RWPE2 (cell line): ENCODE measurements at places on chromosomes 11 and 22.

DNA sequence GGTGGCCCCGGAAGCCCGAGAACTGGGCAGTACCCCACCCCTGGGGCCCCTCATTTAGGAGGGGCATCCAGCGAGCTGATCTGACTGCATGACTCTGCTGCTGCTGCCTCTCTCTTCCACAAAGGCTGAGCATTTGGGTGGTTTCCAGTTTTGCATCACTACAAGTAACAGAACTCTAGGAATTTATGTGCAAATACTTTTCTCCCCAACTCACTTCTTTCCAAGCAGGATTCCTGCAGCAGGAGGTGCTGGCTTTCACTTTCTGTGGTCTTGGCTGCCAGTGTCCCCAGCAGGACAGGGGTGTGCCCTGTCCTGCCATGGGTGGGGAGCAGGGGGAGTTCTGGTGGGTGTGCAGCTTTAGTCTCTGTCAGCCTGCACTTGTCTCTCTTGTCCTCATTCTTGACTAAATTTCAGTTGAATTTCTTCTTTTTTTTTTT is 21.2 kb downstream of the UPB1 start:
- no peak for DNase-seq

DNA sequence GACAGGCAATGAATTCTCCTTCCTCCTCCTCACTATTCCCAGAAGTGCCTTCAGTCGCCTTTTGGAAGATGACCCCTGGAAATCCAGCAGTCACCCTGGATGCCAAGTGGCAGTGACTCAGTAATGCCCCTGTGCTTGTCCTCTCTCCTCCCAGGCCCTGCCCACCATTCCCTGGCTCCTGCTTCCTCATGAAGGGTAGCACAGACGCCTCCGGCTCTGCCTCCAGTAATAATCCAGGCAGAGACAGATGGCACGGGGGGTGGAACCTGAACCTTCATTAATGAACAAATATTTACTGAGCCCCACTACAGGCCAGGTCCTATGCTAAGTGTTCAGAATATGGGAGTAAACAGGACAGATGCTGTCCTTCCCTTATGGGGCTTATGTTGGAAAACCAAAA is 23.2 kb downstream of the SYT13 start:
- no peak for DNase-seq

- no peak for DNase-seq
These were observed 23.6 kb downstream of the NPAT start for GRCh38 chr11:108198833-108199232.

DNA sequence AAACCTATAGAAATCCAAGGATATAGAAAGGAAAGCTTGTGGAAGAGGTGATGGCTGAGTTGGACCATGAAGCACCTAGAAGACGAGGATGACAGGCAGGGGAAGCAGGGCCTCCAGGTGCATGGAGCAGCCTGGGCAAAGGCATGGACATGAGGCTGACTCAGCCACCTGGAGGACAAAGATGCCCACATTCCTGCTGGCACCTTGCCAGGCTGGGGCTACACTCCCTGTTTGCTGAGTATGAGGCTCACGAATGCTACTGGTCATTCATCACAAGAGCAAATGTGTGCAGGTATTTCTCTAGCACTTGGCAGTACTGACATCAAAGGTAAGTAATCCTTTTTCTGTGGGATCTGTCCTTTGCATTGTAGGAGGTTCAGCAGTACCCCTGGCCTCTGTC is 7.1 kb upstream of the SCGB2A1 start:
- DNase-seq, result no peak

DNA sequence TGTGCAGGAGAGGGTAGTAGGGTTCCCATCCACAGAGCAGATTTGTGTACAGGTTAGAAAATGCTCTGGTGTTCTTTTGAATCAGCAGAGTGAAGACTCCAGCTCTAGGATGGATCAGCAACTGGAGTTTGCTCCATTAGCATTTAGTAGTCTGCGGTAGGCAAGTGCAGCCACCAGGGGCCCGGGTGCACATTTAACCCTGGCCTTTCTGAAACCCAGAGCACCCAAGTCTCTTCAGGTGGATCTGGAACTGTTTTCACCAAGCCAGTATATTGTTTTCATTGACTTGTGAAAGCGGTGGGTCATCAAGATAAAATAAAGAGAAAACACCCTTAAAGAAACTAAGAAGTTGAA is 100.8 kb upstream of the CLPB start:
- no peak for DNase-seq

GRCh38 chr11:45665206-45665932 is at the start of gene CHST1:
TSS of gene CHST1 (minus strand) at chr11:45665622. CDS start at chr11:45650923, 14,699 bp downstream.
- no peak for DNase-seq

- DNase-seq, result no peak
These were observed 65.1 kb downstream of the CLMP start for GRCh38 chr11:123129920-123130319.

- DNase-seq, result peak; percentile 84
These were observed 6.7 kb upstream of the CAPRIN1 start for GRCh38 chr11:34044664-34045485.

DNA sequence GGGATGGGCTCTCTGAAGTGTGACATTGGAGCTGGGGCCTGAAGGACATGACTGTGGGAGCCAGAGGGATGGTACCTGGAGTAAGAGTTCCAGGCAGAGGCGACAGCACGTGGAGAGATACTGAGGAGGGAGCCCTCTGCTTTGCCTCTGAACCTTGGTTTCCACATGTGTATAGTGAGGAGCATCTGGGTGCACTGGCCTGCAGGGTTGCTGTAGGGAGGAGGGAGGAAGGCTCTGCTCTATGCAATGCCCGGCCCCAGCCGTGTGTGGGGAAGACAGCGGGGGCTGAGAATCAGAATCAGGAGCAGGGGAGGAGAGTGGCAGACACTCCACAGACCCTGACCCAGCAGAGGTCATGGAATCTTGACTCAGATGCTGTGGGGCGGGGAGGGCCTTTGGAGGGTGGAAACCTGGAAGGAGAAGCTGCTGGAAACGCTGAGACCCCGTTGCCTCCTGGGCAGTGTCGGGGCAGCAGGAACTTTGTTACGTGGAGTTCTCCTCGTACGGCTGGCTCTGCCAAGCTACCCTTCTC is 4.0 kb downstream of the SCYL1 start:
- no peak for DNase-seq

DNA sequence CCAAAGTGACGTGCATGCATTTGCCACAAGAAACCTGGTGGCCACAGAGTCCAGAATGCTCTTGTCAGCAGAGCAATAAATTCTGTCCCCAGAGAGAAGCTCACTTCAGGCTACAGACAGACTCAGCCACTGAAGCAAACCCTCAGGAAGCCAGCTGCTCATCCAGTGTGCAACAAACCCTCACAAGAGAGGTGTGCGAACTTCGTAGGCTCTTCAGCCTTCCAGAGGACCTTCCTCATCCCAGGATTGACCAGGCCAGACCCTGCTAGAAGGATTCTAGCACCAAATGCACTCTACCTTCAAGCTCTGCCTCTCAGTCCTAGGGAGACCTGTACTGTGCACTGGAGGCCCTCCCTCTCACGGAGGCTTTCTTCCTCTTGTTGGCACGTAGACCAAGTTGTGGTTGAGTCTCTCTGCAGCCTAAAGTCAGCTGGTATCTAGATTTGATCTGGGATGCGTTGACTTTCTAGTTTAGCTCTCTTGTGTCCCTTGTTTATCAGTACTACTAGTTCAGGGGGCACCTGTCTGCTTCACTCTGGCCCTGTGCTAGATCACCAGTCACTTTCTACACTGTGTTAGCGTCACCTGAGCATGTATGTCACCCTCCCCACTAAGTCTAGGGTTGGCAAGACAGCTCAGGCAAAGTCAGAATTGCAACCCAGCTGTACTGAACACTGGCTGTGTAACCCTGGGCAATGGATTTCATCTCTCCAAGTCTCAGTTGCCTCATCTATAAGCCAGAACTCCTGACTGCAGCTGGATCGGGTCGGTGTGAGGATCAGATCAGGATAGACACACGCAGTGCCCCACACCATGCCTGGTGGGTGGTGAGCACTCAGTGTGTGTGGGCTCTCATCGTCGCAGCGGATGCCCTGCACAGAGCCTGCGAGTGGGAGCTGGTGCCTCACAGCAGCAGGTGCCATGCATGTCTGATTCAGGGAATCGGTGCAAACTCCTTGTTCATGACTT is 22.1 kb upstream of the TMPRSS13 start:
- DNase-seq, result no peak

GRCh38 chr11:98300719-98301118 is 720.0 kb upstream of the CNTN5 start:
- no peak for DNase-seq

GRCh38 chr11:128520888-128521681 is 66.3 kb downstream of the ETS1 start:
- no peak for DNase-seq

DNA sequence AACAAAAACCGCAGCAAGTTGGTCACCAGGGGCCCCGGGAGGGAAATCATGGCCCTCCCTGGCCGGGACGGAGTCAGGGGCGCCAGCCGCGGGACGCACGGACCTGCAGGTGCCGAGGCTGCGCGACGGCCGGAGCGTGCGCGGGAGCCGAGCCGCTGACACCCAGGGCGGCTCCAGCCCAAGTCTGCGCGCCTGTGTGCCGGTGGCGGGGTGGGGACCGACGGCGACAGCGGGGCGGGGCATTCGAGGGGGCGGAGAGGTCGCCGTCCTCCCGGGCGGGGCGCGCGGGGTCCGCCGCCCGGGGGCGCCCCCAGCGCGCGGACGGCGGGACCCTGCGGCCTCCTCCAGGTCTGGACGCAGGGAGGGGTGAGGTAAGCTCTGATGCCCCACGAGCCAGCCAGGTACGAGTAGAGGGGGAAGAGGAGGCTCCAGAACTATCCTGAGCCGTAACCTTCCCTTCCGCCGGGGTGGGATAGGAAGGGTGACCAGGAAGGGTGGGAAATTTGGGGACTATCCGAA is at the start of gene ESAM:
ESAM (minus strand) TSS at position 186 of the 519 bp plus-strand sequence; CDS start at position 50, 136 bp downstream.
- no peak for DNase-seq

DNA sequence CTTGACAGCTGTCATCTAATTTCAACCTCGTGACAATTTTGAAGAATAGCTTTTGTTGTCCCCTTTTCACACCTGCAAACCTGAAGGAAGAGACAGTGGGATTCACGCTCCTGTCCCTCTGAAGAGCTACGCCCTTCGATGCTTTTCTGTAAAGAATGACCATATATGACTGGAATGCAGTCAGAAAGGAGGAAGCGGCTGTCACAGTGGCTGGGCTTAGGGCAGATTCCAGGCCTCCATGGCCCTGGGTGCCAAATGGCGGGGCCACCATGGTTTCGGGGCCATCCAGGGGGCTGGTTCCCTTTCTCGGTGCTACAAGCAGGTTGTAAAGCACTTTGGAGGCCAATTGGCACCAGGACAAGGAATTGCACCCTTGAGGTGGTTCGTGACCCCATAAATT is 22.2 kb upstream of the FGF19 start:
- DNase-seq, result peak; percentile 25

DNA sequence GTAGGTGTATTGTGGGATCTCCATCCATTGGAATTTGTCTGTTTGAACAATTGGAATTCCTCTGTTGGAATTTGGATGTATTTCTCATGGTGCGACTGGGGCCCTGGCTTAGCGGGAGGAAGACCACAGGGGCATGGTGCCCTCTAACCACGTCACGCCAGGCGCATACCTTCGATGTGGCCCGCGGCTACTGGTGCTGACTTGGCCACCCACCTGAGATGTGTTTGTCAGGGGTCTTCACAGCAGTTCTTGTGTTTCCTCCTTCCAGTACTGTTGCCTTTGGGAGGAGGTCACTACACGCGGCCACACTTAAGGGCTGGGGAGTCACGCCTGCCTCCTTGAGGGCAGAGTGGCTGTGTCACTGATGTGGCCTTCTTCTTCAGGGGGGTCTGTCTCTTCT is 36.6 kb upstream of the GRAMD4 start:
- DNase-seq, result peak; percentile 45

DNA sequence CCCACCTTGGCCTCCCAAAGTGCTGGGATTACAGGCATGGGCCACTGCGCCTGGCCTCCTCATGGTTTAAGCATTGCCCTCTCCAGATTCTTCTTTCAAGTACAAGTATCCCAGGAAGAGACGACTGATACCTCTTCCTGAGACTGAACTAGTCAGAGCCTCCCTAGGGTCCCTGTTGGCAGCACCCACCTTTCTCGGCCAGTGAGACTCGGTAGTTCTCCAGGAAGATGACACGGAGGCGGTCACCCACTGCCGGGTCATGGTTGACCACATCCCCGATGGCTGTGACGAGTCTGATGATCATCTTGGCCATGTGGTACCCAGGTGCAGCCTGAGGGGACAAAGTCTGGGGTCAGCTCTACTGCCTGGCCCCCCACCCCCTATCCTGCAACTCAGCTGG is 7.2 kb upstream of the RASGRP2 start:
- no peak for DNase-seq

- DNase-seq, result peak; percentile 72
These were observed 55.2 kb downstream of the SLC1A2 start for GRCh38 chr11:35363854-35364780.

GRCh38 chr11:97702951-97703350 is 1313.1 kb downstream of the JRKL start:
- DNase-seq, result no peak

- DNase-seq, result no peak
These were observed 1243.0 kb upstream of the RAG2 start for GRCh38 chr11:37841016-37841415.

DNA sequence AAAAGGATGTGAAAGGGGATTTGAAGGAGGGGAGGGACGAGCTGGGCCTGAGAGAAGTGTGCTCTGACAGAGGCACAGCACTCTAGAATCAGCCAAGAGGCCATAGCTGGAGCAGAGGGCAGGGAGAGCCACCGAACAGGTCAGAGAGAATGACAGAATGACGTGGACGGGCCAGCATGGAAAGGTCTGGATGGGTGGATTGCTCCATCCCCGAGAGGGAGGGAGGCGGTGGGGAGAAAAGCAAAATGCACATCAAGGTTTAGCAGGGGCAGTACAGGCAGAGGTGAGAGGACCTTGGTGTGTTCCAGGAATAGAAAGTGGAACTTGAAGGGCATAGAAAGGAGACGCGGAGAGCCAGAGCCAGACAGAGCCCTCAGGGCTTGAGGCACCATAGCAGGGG is 6.9 kb downstream of the PMM1 start:
- DNase-seq, result no peak

GRCh38 chr11:76523147-76523546 is 78.3 kb downstream of the EMSY start:
- DNase-seq, result no peak

DNA sequence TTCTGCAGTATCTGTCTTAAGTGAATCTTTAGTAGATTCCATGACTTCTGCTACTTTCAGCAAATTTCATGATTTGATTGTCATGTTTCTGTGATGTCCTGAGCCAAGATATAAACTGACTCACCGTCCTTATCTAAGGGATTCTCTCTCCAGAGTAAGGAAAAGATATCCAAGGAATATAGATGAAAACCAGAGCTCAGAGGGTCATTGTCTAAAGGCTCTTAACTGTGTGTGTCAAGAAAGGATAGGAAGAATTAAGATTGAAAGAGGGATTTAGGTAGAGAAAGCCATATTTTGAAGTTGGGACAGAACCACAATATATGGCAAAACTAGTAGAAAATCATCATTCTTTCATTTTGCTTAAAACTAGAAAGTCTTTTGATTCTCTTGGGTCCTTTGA is 50.7 kb downstream of the PPME1 start:
- DNase-seq, result no peak

GRCh38 chr11:28878025-28878424 is 769.8 kb downstream of the METTL15 start:
- no peak for DNase-seq

GRCh38 chr11:64436000-64436399 is 77.0 kb downstream of the RPS6KA4 start:
- no peak for DNase-seq
